ENCODE measurements at places on chromosomes 11 and 22.

- no peak for DNase-seq
These were observed at the start of gene IL17REL for GRCh38 chr22:50012211-50013181. IL17REL (minus strand) TSS chr22:50012765; CDS start chr22:50012646, 119 bp downstream.

- DNase-seq = no peak
These were observed 25.4 kb upstream of the SMTN start for GRCh38 chr22:31055635-31056159.

- no peak for DNase-seq
These were observed 64.6 kb downstream of the KCNJ1 start for GRCh38 chr11:128802358-128802981.

- DNase-seq = no peak
These were observed 7.7 kb downstream of the LIPT2 start for GRCh38 chr11:74485868-74486267.

GRCh38 chr11:111378185-111378860, 752 bp downstream of the POU2AF1 start:
- DNase-seq = no peak

DNA sequence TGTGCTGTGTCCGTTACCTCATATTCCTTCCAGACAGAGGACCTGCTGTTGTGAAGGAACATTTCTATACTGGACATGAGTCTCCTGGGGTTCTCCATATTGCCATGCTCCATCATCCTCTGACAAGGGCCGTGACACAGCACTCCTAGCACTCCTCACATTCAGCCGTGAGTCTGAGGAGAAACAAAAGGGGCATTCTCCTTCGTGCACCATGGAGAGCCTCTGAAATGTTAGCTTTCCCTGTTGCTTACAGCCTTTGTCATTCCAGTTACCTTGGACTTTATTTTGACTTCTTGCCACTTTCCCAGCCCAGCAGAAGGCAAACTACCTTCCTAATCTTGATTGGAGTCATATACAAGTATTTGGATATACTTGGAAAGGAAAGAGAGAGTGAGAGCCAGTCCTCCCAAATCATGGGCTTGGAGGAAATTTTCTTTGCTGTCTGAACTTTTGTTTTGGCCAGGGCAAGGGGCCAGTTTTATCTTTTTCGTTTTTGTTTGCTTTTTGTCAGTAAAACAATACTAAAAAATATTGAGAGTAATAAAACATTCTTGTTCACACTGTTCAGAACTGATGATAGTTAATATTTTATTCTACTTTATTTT, 29.1 kb upstream of the TECTA start:
- DNase-seq = no peak

DNA sequence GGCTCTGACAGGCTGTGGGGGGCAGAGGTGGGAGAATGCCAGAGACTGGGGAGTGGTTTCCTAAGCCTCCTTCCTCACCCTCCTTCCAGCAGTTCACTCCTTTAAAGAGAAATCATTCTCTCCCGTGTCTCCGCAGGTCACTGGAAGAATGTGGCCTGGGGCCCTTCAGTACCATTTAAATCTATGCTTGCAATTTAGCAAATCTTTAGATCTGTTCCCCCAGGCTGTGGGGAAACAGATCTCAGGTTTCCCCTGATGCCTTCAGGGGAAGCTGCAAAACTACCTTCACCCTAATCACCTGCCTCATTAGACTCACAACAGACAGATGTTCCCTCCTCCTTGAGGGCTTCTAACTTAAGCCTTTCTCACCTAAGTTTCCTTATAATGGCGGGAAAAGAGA, 55.3 kb downstream of the KIRREL3 start:
- no peak for DNase-seq

- DNase-seq = no peak
These were observed 36.5 kb downstream of the GRIK4 start for GRCh38 chr11:120547811-120548681.

DNA sequence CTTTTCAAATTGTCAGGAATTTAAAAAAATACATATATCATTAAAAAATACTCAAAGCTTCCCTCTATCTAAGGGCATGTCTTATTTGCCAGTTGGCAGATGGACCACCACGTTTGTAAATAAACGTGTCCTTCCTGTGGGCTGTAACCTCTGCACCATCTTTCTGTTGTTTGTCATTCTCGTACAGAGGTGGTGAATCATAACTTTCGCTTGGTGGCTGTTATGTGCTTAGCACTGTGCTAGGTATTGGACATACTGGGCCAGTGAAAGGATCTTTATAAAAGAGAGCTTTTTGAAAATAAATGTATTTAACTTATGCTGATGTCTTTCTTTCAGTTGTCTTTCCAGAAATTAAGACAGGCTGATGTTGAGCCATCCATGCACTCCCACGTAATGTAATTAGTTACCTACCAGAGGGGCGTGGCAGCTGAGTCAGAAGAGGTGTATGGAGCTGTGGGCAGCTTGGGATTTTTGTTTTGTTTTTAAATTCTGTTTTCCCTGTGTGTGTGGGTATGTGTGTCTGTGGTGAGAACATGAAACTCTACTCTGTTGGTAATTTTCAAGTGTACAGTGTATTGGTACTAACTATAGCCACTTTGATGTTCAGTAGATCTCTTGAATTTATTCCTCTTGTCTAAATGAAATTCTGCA, 62.7 kb downstream of the TECTA start:
- no peak for DNase-seq

DNA sequence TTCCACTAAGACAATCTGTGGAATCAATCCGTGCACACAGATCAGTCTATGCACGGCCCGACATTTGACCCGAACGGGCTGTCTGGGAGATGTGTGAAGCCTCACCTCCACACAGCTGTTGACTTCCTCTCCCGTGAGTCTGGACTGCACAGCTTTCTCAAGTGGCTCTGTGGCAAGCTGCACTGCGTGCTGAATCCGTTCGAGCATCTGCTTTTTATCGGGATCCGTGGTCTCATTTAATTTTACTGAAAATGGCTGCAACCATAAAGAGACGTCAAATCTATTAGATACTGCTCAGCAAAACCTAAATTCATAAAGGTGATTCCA, 19.3 kb downstream of the CARS1 start:
- DNase-seq = no peak

DNA sequence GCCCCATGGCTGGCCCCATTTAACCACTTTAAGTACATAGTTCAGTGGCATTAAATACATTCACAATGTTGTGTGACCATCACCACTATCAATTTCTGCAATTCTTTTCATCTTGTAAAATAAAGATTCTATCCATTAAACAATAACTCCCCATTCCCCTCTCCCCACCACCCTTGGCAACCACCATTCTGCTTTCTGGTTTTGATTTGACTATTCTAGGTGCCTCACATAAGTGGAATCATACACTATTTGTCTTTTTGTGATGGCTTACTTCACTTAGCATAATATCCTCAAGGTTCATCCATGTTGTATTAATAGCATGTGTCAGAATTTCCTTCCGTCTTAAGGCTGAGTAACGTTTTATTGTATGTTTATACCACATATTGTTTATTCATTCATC, 7.0 kb downstream of the MYO7A start:
- DNase-seq = no peak

DNA sequence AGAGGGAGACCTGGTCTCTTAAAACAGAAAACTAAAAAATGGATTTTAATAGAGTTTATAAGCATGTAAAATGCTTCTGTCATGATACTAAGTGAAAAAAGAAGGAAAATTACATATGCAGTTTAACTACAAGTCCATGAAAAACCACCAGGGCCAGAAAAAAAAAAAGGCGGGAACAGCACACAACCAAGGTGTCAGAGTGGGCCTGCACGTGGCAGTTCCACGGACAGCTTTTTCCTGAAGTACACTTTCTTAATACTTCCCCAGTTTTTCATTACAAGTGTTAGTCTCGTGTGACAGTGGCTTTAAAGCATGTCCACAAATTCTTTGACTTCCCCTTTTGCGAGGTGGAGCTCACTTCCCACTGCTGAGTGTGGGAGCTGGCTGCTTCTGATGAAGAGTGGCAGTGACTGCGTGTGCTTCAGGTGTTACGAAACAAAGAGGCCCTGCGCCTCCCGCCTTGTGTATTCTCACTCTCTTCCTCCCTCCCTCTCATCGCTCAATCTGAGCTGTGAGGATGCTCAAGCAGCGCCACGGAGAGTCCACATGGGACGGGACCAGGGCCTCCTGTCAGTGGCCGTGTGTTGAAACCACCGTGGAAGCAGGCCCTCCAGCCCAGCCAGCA, 16.4 kb downstream of the PPM1F start:
- DNase-seq = no peak

DNA sequence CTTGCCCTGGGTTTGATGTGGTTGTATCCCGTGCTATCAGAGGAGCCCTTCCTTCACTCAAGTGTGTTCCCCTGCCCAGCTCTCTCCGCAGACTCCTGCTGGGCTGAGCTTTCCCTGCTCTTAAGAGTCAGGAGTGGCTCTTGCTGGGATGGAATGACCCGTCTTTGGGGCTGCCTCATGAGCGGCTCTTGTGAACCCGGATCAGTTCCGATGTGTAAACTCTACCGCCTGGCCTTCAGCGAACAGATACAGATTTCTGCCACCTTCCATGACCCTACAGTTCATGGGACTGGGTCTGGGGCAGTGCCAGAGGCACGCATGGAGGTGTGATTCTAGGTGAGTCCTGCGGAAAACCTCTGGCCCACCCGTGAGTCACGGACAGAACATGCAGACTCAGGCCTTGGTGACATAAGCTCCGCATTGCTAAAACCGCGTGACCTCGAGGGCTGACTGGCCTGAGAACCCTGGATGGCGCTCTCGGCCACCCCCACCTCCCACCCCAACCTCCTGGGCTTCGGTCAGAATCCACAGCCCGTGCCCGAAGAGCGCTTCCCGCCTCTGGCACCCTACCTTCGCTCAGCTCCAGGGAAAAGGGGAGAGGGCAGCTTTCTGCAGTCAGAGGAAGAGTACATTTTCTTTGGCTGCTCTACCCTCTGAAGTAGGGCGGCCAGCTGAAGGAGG, 1.3 kb upstream of the ZBTB16 start:
- DNase-seq = no peak

- no peak for DNase-seq
These were observed 5.6 kb downstream of the DDX6 start for GRCh38 chr11:118785362-118785761.

DNA sequence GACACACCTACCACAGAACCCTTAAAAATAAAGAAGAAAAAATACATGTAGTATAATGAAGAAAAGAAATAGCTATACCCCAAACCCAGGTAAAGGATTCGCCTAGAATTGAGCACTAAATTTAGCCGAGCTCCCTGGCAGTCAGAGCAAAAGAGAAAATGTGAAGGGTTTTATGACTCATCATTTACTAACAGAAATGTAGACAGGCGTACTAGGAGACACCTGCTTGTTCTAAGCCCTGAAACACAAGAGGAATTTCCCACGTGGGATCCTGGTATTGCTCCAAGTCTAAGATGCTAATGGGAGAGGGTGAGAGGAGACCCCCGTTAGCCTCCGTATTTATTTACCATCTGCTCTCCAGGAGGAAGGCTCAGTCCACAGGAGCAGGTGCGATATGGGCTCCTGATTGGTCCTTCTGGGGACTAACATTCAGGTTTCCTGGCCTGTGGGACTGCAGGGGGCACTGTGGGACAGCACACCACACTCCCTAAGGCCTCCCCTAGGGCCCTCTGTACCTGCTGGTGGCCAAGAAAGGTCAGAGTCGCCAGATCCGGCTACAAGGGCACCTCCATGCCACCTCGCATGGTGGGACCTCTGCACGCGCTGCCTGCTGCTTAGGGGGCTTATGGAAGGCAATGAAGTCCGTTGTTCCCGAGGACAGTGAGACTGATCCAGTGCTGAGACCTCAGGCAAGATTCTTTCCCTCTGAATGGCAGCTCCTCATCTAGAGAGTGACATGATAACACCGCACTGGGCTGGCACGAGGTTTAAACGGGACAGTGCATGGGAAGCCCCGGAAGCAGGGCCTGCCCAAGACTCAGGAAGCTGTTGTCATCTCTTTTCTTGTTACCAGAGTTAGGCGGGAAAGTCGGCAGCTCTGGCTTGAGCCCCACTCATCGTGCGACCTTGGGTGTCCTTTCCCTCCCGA, 25.8 kb downstream of the KCNC1 start:
- DNase-seq = peak; percentile 29

DNA sequence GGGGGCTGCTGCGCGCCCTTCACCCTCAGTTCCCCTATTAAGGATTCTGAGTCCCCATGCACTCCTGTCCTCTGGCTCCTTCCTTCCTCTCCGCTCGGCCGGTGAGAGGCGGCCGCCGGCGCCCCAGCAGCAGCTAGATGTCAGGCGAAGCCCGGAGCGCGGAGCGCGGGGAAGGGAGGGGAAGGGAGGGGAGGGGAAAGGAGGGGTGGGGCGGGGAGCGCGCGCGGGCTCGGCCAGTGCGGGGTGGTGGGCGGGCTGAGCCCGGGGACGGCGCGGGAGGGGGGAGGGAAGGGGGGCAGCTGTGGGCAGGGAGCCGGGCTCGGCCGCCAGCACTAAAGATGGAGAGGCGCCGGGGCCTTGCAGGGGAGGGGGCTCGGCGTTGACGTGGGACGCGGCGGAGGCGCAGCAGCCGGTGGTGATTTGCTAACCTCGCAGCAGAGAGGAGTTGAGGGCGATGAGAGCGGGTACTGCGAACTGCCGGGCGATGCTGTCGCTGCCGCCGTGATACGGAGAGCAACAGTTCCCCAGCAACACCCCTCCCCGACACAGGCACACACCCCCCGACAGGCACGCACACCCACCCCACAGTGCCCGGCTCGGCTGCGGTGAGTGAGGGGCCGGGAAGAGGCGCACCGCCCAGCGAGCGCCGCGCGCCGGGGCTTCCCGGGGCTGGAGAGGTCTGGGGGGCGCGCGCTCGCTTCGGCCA, at the start of gene ZBTB16:
ZBTB16 (plus strand) TSS at position 434 of the 706 bp plus-strand sequence. CDS start 3,590 bp downstream, outside the sequence.
- DNase-seq = peak; percentile 47

GRCh38 chr11:9210922-9211320, 54.2 kb downstream of the DENND5A start:
- no peak for DNase-seq

DNA sequence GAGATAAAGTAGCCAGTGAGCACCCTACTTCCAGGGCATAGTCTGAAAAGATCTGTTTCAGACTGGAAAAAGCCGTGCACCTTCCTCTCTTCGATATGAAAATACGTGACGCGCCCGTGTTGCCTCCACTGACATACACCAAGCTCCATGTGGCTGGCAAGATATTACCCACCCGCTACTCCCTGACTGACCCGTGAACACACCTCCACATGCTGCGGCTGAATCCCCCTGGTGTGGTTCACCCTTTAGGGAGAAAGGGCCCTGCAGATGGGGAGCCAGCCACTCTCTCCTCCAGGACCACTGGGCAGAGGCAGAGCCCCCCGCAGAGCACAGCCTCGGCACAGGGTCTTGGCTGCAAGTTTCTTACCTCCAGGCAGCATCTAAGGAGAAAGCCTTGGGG, 245.0 kb downstream of the BRD1 start:
- DNase-seq = no peak

DNA sequence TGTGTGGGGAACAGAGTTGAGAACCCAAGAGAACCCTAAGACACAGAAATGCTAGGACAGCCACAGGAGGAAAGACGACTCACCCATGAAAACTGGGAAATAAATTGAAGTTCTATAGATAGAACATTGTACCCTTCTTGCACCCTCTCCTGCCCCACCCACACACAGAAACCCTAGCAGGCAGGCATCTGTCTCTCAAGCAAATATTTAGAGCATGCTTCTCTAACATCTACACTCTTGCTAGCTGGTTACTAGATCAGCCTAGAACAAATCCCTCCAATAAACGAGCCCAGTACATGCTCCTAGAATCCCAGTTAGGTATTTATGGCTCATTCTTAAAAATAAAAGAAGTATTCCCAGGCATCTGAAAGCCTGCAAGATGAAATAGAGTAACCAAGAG, 32.1 kb upstream of the CLPB start:
- no peak for DNase-seq

GRCh38 chr11:35951680-35952079, 7.8 kb downstream of the LDLRAD3 start:
- DNase-seq = no peak

Data from cerebellar nuclear complex (tissue), 1 donor.